NCI-H510A treated with DMSO at 0.1 percent for 48 hours (cell line): ENCODE measurements at places on chromosomes 3 and 15.

- DNase-seq = no peak
Observed at GRCh38 chr15:43440721-43441281, 52.2 kb downstream of the TP53BP1 start.

GRCh38 chr3:157081626-157082210 lies 78.2 kb downstream of the CCNL1 start:
- no peak for DNase-seq

DNA sequence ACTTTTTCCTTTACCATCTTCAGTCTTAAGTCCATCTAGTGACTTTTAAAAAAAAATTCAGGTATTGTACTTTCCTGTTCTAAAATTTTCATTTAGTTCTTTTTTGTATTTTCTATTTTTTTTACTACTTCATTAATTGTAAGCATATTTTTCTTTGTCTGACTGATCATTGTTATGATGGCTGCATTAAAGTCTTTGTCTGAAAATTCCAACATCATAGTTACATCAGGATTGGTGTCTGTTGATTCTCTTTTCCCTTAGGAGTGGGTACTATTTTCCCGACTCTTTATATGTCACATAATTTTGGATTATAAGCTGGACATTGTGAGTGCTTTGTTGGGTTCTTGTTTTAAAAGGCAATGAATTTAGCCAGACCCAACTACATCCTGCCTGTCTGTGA lies 34.9 kb upstream of the POLR2M start:
- DNase-seq = no peak

GRCh38 chr15:69855258-69856000 lies 242.3 kb downstream of the TLE3 start:
- DNase-seq = no peak

GRCh38 chr15:56468401-56468800 lies 3.5 kb upstream of the MNS1 start:
- DNase-seq = no peak

DNA sequence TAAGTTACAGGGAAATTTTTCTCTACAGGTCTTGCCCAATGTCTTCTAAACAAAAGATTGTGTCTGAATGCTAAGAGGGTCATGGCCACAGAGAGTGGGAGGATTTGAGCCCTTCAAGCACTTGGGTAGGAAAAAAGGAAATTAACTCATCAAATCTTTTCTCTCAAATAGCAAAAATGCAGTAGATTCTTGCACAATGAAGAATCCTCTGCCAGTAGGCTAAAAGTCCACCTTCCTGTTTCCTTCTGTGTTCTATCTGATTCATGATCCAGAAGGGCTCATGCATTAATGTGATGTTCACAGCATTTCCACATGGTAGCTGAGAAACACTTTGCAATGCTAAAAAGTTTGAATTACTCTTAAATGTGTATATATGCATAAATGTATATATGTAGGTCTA lies 177.1 kb downstream of the CD47 start:
- no peak for DNase-seq

GRCh38 chr3:64651303-64651702 lies 36.5 kb downstream of the ADAMTS9 start:
- no peak for DNase-seq

- DNase-seq = peak; percentile 44
Observed at GRCh38 chr3:53493963-53494791, at the start of gene CACNA1D. Gene CACNA1D (plus strand): TSS chr3:53494611. CDS start chr3:53495167, 556 bp downstream.

- DNase-seq = peak; percentile 37
Observed at GRCh38 chr3:20837676-20838302, 651.8 kb upstream of the SGO1 start.

DNA sequence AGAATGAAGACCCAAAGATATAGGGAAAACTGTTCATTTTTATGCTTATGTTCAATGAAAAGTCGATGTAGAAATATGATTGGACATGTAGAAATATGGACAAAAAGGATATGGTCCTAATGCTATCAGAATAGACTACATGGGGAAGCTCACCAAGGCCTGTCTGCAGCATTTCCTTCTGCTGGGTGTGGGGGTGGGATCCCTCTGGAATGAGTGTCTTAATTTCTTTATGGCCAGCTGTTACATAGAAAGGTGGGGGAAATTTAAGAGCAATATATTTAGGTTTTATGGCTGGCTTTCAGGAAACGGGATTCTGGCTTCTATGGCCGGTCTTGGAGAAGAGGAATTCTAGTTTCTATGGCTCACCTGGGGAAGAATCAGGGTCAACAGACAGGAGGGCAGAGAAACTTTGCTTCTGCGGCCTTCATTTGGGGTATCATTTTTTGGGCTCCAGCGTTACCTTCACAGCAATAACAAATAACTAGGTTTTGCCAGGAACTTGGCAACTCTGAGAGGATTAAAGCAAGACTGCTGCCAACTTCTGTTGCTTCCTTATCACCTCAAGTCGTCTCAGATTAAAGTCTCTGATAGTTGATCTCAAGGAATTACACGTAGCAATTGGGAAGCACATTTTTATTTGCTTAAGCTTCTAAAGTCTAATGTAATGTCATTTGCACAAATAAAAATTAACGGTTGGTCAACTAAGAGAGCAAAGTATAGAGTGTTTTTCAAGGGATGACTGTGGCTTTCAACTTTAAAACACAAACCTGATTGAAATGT lies 57.0 kb upstream of the GATM start:
- no peak for DNase-seq

DNA sequence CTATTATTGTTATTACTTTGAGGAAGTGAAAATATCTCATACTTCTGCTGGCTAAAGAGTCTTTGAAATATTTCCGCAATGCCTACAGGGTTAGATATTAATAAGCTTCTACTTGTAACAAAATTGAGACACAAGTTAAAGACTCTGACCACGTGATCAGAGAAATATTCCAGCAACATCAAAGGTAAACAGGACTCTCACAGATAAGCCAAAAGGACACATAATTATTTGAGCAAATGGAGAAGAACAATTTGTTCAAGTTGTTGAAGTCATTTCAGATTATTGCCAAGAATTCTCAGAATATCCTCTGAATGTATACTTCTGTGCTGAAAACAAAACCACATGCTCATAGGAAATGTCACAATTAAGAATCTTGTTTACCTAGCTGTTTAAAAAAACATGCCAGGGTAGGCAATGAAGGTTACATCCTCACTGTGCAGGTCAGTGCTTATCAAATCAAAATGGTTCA lies 225.8 kb upstream of the ALCAM start:
- no peak for DNase-seq

DNA sequence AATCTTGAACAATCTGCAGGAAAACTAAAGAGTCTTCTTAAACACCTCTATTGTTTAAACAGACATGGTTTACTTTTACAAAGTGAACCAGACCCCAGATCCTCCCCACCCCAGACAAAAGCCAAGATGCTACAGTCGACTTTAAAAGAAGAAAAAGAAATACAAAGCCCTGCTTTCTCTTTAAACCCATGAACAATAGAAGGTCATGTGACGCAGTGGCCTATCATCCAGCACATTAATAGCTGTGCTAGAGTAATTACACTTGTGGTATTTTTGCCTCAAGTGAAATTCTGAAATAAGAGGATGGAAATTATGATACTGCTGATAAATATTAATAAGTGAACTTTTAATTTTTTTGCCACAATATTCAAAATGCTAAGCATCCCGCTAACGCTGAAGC lies 613.4 kb downstream of the FOXP1 start:
- DNase-seq = no peak

DNA sequence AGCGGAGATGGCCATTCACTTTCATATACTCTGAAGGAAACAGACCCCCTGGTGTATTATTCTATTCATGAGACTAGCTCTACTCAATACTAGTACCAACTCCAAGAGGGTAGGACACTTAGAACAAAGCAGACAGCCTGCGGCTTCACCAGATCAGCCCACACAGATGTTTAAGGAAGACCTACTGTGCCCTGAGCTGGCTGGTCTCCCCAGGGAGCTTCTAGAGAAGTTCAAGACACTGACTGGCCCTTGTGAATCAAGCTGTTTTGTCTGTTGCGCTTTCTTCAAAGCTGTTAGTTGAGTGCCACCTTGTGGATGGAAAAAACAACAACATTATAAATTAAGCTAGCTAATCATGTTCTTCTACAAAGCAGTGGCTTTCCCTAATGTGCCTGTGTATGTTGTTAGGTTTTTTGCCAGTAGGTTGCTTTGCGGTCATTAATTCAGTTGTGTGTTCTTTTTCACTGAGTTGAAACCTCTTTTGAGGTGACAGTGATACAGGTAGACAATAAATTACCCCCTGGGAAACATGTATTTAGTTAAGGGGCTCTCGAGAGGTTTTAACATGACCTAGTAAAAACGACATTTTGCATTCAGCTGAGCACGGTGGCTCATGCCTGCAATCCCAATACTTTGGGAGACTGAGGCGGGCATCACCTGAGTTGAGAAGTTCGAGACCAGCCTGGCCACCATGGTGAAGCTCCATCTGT lies 64.2 kb upstream of the MYZAP start:
- DNase-seq = peak; percentile 90

GRCh38 chr3:129892857-129893580 lies 492 bp downstream of the TMCC1 start:
- DNase-seq = no peak

DNA sequence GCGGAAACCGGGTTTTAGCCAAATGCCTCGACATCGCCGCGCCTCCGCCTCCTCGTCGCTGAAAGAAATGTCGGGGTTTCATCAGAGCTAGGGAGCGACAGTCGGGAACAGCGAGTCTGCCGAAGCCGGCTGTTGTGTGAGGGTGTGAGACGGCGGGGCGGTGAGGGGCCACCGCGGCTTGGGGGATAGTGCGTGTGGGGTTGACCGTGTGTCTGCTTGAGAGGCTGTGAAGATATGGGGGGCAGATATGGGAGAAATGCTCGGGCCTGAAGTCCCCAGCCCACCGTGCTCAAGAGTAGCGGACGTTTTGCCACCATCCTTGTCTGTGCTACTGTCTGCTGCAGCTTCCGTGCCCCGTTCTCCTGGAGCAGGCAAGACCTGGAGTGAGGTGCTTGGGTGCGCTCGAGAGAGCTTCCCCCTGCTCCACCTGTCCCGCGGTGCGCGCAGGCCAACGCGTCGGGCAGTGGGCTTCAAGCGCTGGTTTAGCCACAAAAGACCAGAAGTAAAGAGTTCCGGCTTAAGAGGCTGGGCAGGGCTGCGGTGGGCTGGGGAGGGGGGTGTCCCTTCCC lies 716 bp upstream of the ISLR2 start:
- no peak for DNase-seq

- no peak for DNase-seq
Observed at GRCh38 chr3:108879915-108880314, 57.3 kb downstream of the TRAT1 start.

- DNase-seq = no peak
Observed at GRCh38 chr3:108407886-108408285, 102.5 kb downstream of the MYH15 start.

GRCh38 chr15:71804695-71805470 lies 5.5 kb upstream of the NR2E3 start:
- no peak for DNase-seq

GRCh38 chr3:58183891-58184290 lies 26.9 kb downstream of the DNASE1L3 start:
- DNase-seq = no peak

GRCh38 chr3:100044369-100044768 lies 69.9 kb downstream of the FILIP1L start:
- DNase-seq = no peak

GRCh38 chr3:104717828-104718196 lies 648.9 kb upstream of the ALCAM start:
- DNase-seq = no peak

DNA sequence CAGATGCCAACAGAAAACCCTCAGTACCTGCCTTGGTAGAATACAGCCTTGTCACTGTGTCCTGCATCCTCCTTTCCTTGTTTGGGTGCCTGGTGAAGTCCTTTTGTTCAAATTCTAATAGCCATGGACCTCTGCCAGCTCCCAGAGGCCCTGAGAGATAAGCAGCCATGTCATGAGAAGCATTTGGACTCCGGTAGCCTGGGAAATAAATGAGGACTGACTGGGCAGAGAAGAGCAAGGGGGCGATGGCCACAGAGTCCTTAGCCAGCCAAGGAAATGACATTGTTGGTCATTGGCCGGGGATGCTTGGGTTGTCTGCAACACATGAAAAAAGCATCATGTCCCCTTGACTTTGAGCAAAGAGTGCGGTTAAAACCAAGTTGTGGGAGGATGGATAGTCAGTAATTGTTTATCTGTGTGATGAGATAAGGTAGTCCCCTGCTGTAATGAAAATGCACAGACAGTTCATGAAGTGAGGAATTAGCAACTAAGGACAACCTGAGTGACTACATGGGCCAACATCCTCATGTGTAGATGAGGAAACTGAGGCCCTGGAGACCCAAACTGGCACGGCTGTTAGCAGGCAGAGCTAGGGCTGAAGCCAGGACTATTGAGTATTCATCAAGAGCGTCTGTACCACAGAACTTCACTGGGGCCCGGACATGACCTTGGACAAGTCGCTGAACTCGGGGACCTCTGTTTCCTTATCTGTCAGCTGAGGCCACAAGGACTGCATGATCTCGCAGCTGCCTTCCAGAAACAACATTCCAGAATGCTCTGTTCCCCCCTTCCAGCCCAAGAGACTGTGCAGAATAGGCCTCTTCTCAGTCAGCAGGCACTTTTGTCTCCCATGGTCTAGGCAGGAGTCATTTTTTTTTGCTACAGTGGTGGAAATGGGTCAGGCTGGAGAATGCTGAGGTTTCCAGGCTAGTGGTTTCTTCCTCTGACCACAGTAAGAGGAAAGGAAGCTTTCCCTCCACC lies 90.5 kb upstream of the CTDSPL start:
- no peak for DNase-seq

- DNase-seq = no peak
Observed at GRCh38 chr3:119360736-119361462, 66.7 kb downstream of the ARHGAP31 start.

DNA sequence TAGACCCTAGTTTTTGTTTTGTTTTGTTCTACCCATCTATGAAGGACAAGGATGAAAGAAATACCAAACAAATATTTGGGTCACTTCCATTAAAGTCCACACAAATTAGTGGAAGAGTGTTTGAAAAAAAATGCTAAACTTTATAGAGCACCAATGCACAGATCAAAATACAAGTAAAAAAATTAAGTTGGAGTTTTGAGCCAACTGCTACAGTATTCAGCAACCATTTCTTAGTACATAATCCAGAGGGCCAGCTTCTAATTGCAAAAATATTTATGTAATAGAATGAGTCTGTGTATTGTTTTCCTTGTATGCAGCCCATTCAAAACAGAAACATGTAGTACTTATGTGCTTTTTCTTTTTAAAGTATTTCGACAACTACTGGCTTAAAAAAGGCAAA lies 121.1 kb downstream of the CBLB start:
- no peak for DNase-seq

DNA sequence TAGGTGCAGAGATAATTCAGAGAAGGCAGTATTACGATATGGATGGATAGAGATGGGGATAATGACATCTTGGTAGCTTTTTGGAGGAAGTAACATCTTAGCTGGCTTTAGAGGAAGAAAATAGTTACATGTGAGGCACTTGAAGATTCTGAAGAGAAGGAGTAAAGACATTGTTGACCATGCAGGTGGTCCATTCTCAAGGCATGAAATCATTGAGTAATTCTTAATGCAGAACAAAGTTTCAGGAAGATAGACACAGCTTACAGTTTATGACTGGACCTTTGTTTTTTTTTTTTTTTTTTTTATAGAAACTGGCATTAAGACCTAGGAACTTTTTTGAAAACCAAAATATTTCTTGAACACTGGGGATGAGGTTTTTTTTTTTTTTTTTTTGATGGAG lies 28.2 kb downstream of the MBNL1 start:
- no peak for DNase-seq
